ENCODE measurements at places on chromosomes 2 and 18.
A peak's percentile ranks its signal among the peaks of the same experiment; 100 is the strongest.

GRCh38 chr2:198173242-198173641, 368.8 kb downstream of the PLCL1 start:
- no peak for DNase-seq

- DNase-seq = no peak
Observed at GRCh38 chr2:43218155-43218701, 8.2 kb downstream of the ZFP36L2 start.

- DNase-seq = no peak
Observed at GRCh38 chr18:57841568-57841967, 38.5 kb upstream of the ATP8B1 start.

DNA sequence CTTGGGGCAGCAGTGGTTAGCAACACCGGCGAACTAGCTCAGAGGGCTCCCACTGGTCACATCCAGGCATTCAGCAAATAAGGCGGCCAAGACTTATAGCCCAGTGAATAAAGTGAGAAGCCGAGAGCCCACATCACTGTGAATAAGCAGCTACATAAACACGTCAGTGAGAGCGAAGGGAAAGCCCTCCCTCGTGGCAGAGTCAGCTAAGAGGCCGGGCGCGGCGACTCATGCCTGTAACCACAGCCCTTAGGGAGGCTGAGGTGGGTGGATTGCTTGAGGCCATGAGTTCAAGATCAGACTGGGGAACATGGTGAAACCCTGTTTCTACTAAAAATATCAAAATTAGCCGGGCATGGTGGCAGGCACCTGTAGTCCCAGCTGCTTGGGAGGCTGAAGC, 5.2 kb downstream of the D2HGDH start:
- no peak for DNase-seq

DNA sequence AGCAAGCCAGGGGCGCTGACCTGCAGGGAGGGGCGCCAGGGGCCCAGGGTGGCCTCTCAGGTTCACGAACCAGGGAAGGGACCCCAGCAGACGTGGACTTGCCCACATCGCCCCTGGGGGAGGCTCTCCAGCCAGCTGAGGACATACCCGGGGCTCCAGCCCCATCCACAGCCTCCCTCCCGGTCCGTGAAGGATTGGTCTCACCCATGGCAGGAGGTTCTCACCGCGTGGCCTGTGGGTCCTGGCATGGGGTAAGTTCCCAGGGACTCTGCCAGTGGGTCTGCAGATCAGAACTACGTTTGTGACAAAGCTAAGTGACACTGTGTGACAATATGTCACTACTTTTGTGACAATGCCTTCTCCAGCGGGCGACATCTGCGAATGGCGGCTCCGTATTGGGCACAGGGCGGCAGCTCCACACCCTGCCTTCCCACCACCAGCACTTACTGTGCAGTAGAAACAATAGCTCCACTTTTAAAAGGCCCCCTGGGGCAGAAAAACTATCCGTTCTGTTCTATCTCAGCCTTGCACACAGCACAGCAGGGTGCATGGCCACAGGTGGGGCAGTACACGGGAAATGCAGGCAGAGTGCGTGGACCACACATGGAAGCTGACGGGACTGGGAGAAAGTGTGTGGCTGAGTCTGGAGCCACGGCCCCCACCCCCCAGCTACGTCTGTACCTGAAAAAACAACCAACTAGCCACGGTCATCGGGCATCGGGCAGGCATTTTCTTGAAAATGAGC, 65.2 kb upstream of the CTDP1 start:
- no peak for DNase-seq

DNA sequence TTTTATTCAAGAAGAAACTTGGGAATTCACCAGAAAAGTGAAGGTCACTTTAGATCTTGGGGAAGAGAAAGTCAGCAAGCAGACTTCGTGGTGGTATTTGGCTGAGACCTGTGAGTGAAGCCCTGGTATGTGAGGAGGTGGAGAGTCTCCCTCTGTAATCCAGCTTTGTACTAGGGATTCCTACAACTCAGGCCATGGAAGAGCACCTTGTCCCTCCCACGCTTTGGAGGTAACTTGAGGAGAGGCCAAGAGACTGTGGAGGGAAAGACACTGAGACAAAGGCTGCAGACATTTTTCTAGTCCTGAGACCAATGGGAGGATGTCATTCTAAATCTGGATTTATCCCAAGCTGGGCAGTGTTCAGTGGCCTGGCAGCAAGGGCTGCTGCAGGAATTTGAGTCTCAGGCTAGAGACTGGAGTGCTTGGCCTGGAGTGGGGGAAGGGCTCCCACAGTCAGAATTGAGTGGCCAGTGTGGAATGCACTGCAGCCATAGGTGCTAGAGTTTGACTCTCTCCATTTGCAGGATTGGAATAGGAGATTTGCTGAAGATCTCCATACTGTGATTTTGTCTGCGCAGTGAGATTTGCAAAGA, 219.0 kb downstream of the ACTR3 start:
- no peak for DNase-seq

GRCh38 chr18:9104244-9104901, 1.9 kb downstream of the NDUFV2 start:
- peak; percentile 45 for DNase-seq

DNA sequence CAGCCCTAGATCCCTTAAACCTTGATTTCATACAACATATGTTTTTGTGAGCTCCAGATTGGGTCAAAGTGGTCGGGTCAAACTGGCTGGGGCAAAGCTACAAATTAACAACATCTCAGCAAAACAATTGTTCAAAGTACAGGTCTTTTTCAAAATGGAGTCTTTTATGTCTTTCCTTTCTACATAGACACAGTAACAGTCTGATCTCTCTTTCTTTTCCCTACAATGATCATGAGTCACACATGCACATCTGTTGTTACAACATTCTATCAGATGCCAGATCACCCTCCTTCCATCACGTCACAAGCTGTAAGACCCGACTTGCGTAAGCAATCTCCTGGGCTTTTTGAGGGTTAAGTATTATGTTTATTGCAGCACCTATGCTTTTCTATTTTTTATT, 55.1 kb downstream of the RHOB start:
- no peak for DNase-seq

GRCh38 chr2:96869822-96870625, at the start of gene SEMA4C:
Gene SEMA4C (minus strand): TSS chr2:96870080. CDS start chr2:96867886, 2,194 bp downstream.
- DNase-seq = no peak

GRCh38 chr2:146262606-146263005, 1582.2 kb upstream of the ACVR2A start:
- DNase-seq = no peak

GRCh38 chr18:2391470-2391869, 179.8 kb downstream of the METTL4 start:
- DNase-seq = no peak

DNA sequence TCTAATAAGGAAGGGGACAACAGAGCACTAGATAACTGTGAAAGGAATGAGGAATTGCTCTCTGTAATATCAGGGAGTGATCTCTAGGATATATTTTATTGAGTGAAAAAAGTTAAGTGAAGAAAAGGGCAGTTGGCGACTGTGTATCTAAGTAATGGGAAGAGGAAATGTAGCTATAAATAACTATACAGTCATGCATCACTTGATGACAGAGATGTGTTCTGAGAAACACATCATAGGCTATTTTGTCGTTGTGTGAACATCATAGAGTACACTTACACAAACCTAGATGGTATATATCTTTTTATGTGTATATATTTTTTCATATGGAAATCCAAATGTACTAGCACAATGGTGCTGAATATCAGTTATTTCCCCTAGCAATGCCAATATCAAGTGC, 329.3 kb downstream of the TXNL1 start:
- no peak for DNase-seq

DNA sequence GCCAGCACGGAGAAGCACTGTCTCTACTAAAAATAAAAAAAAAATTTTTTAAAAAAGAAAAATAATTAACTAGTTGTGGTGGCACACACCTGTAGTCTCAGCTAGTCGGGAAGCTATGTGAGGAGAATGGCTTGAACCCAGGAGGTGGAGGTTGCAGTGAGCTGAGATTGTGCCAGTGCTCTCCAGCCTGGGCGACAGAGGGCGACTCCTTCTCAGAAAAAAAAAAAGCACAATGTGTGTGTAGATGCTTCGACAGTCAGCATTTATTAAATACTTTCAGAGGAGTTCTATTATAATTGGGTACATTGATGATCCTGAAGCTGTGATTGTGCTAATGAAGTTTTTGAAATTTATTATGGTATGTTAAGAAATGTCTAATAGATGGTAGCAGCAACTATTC, 46.5 kb downstream of the XIRP2 start:
- no peak for DNase-seq

DNA sequence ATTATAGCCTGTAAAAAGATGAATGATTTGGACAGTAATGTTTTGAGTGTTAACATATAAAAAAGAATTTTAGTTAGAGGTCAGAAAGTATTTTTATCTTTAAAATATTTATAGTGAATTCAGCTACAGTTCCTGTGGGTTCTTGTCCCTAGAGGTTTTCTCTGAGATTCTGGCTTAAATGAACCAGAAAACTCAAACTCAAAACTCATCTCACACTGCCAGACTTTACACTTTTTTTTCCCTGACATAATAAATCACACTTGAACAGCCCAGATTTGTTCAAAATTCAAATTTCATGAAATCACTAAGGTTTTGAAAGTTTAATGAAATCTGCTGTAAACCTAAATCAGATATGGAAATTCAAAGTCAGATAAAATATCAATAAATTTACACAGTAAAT, 92.3 kb downstream of the KCNH7 start:
- no peak for DNase-seq

DNA sequence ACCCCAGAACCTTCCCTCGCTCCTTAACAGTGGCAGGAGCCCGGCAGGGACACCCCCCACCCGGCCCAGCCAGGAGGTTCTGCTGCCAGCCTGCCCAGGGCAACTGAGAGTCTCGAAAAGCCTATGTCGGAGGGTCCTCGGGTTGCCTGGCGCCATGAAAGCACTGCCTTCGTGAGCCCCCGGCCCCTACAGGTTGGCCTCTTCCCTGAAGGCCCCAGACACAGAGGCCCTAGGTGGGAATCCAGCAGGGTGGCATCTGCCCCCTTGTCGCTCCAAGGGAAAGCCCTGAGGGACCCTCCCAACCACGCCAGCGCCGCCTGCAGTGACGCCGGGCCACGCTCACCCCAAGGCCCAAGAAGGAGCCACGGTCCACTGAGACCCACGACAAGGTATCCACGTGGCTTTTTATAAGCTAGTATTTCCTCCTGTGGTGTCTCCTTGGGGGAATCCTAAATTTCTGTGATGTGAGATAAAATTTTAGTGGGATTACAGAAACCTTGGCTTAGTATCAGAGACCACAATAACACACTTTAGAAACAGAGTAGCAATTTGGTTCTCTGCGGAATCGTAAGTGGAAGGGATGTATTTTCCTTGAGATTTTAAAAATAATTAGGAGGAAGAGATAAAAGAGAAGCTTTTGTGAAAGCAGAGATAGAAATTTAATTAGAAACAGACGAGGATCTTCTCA, 138.9 kb downstream of the HDAC4 start:
- no peak for DNase-seq

DNA sequence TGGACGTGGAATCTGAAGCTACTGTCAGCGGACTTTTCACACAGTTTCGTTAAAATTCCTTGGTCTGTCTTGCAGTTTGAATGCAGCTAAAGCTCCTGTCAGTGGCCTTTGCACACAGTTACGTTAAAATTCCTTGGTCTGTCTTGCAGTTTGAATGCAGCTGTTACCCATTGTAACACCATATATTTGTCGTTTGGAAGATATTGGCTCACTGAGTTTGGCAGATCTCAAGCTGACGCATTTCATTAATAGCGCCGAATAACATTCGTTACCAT, 1.0 kb downstream of the LIMS1 start:
- no peak for DNase-seq

GRCh38 chr18:62596145-62597005, 73.5 kb downstream of the ZCCHC2 start:
- no peak for DNase-seq

DNA sequence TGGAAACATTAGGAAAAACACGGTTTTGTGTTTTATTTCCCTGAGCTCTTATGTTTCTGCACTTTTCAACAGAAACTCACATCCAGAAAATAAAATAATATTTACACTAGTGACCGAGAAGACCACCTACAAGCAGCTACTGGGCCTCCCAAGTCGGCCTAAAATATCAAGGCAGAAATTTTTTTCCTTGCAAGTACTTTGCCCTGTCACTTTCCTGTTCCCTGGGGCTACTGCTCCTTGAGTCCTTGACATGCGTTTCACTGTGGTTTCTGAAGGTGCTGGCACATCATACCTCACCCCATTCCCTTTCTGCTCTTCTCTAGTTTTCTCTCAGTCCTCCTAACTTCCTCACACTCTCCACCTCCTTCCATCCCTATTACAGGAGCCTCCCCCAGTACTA, 279.1 kb downstream of the AGPS start:
- DNase-seq = no peak

- DNase-seq = no peak
Observed at GRCh38 chr18:48863432-48864065, 87.2 kb downstream of the SMAD7 start.

GRCh38 chr18:46220116-46220515, 115.9 kb downstream of the HAUS1 start:
- no peak for DNase-seq

DNA sequence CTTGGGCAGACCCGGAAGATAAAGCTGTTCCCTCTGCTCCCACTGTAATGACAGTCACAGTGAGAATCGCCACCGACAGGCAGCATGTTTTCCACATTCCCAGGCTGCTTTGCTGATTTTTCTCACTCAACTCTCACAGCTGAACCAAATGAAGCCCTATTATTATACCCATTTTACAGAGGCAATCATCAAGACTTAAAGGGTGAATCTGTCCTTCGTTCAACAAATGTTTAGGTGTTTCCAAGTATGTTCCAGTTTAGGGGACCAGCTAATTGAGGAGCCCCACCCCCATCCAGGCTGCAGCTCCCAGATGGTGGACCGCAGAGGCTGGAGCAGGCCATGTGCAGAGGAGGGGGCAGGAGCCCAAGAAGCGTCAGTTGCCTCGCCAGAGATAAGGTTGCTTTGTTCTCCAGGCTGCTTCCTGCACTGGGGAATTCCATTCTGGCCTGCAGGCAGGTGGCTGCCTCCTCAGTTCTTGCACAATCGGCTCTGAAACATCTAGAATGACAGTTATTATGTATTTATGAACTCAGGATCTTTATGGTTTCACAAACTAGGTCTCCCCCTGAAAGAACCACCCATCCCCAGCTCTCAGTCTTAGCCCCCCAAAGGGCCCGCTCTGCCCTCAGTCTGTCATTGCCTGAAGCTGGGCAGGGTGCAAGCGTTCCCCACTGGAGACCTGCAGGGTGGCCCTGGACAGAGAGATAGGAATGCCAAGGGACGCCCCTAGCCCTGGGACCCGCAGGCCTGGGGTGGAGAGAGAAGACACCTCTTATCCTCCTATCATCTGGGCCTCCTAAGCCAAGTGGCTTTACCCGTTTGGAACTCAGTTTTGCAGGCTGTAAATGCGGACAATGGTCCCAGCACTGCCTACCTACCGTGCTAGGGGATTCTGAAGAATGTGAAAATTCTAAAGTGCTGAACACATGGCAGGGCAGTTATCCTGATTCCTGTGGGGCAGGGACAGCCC, 49.1 kb upstream of the MYCN start:
- no peak for DNase-seq

DNA sequence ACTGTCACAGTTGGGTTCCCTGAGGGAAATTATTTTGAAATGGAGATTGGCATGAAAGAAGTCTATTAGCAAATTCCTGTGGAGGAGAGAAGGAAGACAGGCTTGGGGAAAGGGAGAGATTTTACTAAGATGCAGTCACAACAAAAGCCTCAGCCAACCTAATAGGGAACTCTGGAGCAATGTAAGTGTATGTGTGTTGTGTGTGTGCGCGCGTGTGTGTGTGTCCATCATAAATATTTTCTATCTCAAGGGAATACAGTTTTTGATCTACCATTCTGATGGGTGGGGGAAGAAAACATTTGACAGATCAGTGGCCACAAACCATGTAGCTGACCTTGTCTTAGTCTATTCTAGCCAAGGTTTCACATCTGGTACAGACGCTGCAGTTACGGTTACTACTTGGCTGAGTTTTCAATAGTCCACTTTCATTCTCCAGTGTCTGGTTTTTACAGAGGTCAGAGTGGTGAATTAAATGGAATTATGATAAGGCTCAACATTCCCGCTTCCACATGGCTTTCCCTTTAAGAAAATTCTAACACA, 72.6 kb downstream of the MREG start:
- no peak for DNase-seq

Data from LNCaP clone FGC (cell line).